Activated T-helper 17 cell treated with anti-CD3 and anti-CD28 coated beads, Interleukin-2, amount 50 U/mL, for 72 hours (primary cell): ENCODE measurements at places on chromosomes 1 and 21. TPM values are rescaled to one million over a fixed set of nuclear protein-coding genes. Genes with fewer than 3 reads are reported as not detected.
A peak's percentile ranks its signal among the peaks of the same experiment; 100 is the strongest.

DNA sequence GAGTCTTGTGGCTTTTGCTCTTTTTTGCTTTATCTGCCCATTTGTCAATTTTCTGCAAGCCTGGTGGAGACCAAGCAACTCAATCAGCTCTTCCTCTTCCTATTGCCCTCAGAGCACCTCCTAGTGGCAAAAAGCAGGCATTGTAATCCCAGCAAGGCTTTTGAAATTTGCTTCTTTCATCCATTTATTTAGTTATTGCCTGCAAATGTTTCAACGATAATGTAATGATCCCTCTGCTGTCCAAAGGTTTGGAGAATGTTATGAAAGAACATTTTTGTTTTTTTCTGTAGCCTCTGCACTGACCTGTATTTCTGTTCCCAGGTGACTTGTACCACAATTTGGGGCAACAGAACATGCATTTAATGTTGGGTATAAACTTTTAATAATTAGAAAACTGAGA is 127.8 kb downstream of the GABPA start:
- no peak for ATAC-seq

KCNK2 gene
- total RNA-seq: not detected

DNA sequence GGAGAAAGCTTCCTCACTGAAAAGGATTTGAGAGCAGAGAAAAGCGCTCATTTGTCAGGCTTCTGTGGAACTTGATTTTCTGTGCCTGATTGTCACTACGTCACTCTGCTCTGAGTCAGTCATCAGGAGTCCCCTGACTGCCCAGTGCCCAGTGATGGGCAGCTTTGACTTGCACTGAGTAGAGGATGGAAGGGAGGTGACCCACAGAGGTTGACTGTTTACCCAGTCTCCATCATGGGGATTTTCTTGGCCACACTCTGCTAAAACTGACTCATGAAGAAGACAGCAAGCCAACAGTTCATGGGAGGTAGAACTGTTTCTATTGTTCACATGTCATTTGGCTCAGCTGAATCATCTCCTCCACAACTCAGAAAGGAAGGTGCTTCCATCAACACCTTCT is 82.1 kb upstream of the DUSP10 start:
- peak; percentile 80 for ATAC-seq

ANKRD65 gene
- total RNA-seq: not detected

- ATAC-seq: no peak
Measured at GRCh38 chr1:228008391-228009115, 1.8 kb downstream of the WNT3A start.

IL19 gene
- not detected for total RNA-seq

GRCh38 chr1:156410238-156410637 is 41.2 kb downstream of the RHBG start:
- ATAC-seq: no peak

GRCh38 chr21:19557046-19557445 is 1153.5 kb upstream of the TMPRSS15 start:
- no peak for ATAC-seq

- peak; percentile 24 for ATAC-seq
Measured at GRCh38 chr1:228944935-228945371, 209.7 kb downstream of the RHOU start.

GRCh38 chr1:226181996-226182714 is 4.4 kb downstream of the ACBD3 start:
- no peak for ATAC-seq

GRCh38 chr1:67626861-67627235 is 58.2 kb upstream of the GADD45A start:
- ATAC-seq: no peak

DNA sequence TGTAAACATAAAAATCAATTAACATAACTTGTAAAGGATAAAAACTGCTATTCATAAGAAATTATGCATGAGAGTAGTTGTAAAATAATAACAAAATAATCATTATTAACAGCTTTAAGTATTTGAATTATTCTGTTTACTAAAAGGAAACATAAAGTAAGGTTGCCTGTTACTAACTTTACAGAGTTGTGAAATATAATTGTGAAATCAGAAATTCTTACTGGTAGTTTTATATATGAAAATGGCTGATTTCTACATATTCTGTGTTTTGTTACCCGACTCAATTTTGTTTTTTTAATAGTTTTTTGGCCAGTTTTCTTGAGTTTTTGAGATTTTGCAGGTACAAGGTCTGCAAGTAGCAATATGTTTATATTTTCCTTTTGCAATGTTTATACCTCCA is 27.8 kb downstream of the FNBP1L start:
- no peak for ATAC-seq

- ATAC-seq: no peak
Measured at GRCh38 chr1:246153796-246154212, 353.3 kb downstream of the SMYD3 start.

TMED5 gene
- 37.6 TPM for total RNA-seq

DNA sequence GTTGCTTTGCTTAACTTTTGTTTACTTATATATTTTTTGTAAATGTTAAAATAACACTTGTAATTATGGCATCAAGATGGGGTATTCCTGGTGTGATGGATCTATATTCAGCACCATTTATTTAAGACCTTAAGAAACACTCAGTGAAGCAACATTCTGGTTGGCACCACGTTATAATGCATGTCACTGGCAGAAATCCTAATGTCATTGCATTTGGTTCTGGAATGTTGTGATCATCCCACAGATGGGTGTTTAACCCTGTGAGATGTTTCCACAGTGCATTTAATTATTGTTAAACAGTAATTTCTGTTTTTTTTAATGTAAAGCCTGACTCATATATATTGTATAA is 116.5 kb downstream of the NOS1AP start:
- no peak for ATAC-seq

DNA sequence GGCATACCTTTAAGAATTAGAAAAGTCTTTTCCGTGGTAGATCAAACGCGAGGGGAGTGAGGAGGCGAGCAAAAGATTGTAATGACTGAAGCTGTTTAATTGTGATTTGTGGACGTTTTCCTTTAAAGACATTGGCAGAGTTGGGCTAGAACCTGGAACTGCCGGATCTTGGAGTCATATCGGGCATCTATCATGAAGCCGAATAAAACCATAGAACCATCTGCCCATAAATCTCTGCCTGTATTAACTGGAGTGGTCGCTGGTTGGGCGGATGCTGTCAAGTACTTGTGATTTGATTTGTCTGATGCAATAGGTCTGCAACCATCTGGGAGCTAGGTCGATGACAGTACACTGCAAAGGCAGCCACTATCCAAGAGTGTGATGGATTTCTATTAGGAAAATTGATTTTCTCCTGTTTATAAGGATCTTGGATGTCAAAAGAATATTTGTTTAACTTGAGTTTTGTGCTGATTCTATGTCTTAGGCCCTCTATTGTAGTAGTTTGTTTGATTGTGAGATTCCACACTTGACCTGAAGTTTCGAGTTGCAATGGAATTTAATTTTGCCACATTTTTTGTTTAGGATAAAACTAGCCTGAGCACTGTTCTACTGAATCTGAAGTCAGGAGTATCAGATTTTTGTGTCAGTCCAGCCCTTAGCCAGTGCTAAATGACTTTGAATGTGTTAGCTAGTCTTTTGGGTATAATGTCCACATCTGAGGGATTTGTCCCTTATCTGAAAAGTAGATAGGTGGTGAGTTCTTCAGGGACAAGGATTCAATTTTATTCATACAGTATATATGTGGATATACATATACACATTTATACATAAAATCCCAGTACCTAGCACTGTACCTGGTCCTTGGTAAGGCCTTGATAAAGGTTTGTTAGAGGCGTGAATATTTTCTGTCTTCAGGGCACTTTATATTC is 1.2 kb downstream of the SARS1 start:
- peak; percentile 47 for ATAC-seq

GRCh38 chr1:162717548-162718184 is 72.8 kb upstream of the HSD17B7 start:
- peak; percentile 56 for ATAC-seq

DNA sequence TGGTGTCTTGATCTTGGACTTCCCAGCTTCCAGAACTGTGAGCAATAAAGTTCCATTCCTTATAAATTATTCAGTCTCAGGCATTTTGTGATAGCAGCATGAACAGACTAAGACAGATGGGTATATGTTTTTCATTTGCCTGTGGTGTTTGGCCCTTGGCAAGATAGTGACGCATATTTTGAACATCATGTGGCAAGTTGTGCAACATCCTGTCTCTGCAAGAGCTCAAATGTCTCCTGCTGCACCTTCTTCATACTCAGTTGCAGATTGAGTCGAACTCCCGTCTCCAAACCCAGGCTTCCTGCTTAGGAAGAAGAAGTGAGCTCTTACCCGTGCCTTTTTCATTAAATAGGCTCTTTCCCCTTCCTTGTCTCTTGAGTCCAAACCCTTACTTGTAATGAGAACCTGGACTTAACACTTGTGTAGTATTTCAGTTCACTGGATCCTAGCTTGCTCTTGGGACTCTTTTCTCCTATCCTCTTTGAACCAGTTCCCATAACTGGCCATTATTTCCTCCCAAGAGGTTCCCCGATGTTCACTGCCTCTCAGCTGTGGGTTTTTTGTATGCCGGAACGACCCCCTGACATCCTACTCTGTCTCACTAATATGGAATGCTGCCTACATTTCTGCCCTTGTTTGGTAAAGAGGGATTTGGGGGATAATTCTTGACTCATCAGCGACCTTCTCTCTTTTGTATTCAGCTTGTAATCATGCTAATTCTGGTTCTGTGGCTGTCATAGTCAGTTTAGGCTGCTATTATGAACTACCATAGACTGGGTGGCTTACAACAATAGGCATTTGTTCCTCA is 125.0 kb upstream of the KCNK2 start:
- no peak for ATAC-seq
